CD8-positive, alpha-beta T cell (primary cell): ENCODE measurements at places on chromosomes 3 and 15. TPM values are rescaled to one million over a fixed set of nuclear protein-coding genes. Genes with fewer than 3 reads are reported as not detected.

The CFAP92 gene
- total RNA-seq, result 0.60 TPM

The SMAD3 gene
- total RNA-seq, result 29.0 TPM

The TTLL13 gene
- 1.1 TPM for total RNA-seq

The SLC22A13 gene
- total RNA-seq, result 0.16 TPM

The KIF15 gene
- 0.64 TPM for total RNA-seq

The GOLGA6L9 gene
- total RNA-seq, result 3.2 TPM

The GOLGA8A gene
- 214 TPM for total RNA-seq

The SST gene
- total RNA-seq, result not detected

DNA sequence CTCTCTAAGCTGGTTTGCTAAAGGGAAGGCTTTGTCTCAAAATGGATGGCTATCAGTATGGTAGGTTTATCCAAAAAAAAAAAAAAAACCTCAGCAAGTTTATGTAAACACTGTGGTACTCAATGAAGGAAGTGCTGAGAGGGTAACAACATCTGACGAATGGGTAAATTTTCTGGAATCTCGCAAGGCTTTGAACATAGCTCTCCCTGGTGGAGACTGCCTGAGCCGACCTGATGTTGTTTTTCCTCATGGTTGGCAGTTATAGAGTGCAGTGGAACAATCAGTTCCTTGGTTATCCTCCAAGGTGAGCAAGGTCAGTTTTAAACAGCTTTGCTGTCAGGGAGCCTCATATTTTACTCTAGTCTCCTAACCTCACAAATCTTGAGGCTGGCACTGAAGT lies 94.6 kb downstream of the ZPLD1 start:
- DNase-seq, result no peak

GRCh38 chr3:128537091-128537703 lies 44.2 kb upstream of the GATA2 start:
- DNase-seq, result no peak

GRCh38 chr3:37693511-37694283 lies 168.0 kb upstream of the CTDSPL start:
- no peak for DNase-seq

GRCh38 chr15:88690331-88690730 lies 51.5 kb downstream of the ISG20 start:
- DNase-seq, result no peak

DNA sequence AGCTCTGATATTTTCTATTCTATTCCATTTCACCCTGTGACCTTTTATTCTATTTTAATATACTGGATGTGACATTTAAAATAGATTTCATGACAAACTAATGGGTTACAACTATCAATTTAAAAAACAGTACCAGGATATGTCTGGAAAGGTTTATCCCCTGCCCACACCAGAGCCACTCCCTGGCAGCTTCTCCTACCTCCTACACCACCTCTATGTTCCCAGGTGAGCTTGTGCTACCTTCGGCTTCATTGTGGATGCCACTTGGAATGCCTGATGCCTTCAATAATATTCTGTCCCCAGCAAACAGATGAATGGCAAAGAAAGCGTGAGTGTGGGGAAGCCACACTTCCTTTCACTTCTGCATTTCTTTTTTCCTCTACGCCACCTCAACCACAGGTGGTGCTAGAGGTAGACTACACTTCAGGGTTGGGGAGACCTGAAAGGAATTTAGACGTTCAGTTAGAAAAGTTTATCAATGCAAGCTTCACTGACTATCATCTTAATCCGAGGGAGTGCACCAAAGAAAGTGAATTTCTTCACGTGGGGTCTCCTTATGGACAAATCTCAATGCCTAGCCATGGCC lies 213.0 kb downstream of the SSR3 start:
- DNase-seq, result no peak

DNA sequence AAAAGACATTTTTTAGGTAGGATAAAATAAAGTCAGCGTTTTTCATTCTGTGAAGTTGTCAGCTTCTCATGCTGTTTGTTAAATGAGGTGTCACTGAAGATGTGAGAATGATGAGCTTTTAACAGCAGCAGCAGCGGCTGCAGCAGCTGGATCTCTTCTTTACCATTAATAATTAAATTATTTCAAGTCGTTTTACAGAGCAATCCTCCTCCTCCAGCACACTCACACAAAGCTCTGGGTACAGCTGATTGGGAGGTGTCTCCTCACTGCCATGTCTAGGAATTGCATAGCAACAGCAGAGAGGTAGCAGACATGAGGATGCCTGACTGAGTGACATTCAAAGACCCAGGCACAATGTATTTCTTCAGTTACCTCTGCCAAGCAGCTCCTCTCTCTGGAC lies 46.7 kb upstream of the PLAAT1 start:
- no peak for DNase-seq

DNA sequence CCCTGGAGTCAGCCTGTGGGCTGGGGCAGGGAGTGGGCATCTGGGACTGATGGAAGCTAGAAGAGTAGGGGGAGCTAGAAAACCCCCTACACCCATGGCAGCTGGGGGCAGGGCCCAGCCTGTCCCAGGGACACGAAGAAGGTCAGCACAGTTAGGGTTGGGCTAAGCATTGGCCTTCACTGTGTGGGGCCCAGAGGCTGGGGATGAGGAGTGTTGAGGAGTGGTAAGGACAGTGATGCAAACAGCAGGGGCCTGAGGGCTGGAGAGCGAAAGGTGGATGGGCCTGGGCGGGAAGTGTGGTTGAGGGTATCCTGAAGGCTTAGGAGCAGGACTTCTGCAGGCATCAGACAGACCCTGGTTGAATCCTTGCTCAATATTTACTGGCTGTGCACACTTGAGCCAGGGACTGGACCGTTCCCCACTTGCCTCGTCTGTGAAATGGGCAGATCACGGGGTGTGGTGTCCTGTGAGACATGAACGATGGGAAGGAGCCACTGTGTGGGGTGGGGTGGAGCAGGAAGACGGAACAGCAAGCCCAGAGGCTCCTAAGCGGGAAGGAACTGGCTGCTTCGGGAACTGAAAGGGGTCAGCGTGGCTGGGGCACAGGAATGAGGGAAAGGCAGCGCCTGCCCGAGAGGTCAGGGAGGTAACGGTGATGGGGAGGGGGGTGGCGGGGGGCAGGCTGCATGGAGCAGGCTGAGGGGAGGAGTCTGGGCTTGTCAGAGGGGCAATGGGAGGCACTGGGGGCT lies 7.3 kb downstream of the PRKCD start:
- peak; percentile 9 for DNase-seq

DNA sequence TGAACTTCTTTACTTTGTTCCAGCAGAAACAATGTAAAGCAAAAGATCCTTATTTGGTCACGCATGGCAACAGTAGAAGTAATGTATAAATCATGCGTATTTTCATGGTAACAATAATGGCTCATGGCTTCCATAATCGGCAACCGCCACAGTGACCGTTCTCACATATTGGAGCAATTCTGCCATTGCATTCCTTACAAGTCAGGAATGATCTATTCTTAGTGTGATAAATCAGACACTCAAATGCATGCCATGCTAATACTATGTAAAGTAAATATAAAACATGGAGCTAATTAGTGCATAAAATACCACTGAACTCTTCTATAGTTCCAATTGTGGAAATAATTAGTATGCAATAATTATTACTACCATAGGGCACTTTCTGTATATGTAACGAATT lies 13.5 kb upstream of the CERS3 start:
- DNase-seq, result no peak

DNA sequence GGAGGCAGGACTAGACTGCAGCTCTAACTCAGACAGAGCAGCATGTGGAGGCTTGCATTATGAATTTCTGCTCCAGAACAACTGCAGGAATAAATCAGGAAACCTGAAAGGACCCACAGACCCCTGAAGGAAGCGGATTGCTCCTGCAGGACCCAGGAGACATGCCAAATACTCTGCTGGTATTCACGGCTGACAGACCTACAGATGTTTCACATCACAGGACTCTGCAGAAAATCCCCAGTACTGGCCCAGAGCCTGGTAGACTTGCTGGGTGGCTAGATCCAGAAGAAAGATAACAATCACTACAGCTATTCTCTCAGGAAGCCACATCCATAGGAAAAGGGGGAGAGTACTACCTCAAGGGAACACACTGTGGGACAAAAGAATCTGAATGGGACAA lies 942.1 kb downstream of the AGBL1 start:
- no peak for DNase-seq

- DNase-seq, result no peak
These were observed 159.6 kb downstream of the MEIS2 start for GRCh38 chr15:36940636-36941260.

GRCh38 chr3:112627919-112628466 lies 12.9 kb downstream of the CCDC80 start:
- DNase-seq, result no peak

DNA sequence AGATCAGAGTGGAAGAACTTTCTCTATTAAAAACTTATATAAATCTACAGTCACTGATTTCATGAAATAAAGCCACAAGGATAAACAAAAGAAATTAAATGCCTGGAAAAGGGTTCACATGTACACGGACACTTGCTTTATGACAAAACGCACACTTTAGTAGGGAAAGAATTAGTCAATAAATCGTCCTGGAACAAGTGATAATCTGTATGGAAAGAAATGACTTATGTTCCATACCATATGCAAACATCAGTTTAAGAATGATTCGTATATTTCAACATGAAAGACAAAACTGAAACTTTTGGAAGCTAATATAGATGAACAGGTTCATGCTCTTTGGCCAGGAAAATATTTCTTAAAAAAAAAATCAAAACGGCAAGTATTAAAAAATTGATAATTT lies 40.2 kb downstream of the MEF2A start:
- DNase-seq, result no peak

DNA sequence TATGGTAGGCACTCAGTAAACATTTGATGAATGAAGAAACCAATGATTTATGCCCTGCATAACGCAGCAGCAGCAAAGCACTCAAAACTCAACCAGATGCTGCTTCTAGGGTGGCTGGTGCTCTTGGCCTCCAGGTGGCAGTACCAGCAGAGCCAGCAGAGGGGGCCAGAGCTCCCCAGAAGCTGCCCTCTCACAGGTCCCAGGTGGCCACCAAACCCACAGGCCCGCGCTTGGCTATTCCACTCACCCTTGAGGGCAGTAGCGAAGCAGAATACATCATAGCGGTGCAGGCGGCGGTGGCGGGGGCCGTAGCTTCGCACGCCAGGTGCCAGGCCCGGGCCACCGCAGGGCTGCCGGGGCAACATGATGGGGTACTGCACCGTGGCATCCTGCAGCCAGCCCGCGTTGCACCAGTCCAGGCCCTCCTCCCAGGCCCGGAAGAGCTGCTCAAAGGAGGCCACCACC lies 16.6 kb downstream of the HAPLN3 start:
- no peak for DNase-seq

- DNase-seq, result no peak
These were observed 65.8 kb downstream of the MYO5A start for GRCh38 chr15:52462806-52463360.

GRCh38 chr3:182920515-182921084 lies 59.7 kb downstream of the DCUN1D1 start:
- DNase-seq, result no peak

- no peak for DNase-seq
These were observed 199.3 kb upstream of the UMPS start for GRCh38 chr3:124530916-124531315.

DNA sequence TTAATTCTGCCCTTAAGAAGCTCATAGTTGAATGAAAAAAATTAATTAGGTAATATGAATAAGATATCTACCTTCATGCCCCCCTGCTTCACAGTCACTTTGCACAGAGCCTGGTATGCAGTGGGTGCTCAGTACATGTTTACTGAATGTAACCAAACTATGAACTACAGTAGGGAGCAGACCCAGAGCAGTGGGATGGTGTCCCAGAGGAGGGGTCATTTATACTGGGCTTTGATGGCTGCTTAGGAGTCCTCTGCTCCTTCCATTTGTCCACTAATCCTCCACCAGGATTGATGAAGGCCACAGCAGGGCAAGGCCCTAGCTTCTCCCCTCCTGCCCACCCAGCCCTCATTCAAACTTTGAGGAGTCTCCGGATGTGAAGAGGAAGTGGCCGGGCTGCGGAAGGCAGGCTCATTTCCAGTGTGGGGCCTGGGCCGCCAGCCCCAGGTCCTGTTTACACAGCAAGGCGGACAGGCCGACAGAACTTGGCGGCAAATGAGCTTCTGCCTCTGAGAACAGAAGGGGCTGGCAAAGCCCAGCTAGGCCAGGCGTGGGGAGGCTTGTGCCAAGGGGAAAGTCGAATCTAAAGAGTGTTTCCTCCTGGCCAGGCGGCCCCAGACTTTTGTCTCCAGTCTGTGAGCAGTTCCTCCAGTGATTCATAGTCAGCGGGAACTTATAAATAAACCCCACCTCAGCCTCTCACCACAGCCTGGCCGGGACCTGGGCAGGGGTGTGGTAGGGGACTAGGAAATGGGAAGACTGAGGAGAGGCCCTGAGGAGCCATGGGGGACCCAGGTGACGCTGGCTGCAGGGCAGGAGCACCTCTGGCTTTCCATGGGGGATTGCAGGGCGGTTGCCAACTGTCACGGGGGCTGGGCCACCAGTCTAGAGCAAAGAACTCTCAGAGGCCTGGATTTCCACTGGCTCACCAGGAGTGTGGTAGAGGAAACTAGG lies 51.6 kb upstream of the LCTL start:
- DNase-seq, result peak; percentile 13

DNA sequence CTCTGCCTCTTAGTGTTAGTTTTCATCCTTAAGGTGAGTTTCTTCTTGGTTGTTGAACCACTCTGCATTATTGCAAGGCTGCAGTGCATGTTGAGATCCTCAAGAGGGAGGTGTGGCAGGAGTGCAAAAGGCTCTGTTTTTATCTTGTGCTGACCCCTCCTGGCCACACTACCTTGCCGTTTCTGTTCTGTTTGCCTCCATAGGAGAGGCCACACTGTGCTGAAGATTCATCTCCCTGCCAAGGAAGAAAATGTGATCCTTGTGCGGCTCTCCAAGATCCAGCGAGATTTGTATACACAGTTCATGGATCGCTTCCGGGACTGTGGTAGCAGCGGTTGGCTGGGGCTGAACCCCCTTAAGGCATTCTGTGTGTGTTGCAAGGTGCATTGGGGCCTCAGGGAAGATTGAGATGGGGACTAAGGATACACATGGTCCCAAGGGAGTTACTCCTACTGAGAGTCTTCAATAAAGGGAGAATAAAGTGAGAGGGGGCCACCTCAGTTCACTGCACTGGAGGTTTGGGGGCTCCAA lies 33.0 kb upstream of the TEX264 start:
- DNase-seq, result no peak

- DNase-seq, result no peak
These were observed 47.7 kb downstream of the RPLP1 start for GRCh38 chr15:69500339-69500738.

GRCh38 chr15:89118481-89118989 lies 30.3 kb downstream of the ABHD2 start:
- no peak for DNase-seq
